ENCODE measurements at places on chromosomes 5 and 9.

DNA sequence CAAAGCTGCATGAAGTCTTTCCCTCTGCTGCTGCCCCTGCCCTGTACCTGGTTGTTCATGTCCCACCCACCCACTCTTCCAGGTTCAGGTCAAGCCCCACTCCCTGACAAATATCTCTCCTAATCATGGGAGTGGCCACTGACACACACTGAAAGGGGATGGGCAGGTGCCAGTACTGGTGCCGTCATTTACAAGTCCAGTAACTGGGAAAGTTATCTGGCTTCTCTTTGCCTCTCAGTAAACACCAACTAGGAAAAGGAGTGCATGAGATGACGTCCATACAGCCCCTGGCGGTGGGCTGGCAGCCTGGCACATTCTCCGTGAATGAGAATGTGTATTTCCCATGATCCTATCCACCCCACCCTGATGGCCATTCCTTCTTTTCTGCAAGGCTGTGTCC, 225.2 kb downstream of the FSTL4 start:
- DNase-seq: no peak

GRCh38 chr5:44860267-44860666, 51.5 kb downstream of the MRPS30 start:
- no peak for DNase-seq

GRCh38 chr9:18299449-18299848, 174.5 kb upstream of the ADAMTSL1 start:
- no peak for DNase-seq

DNA sequence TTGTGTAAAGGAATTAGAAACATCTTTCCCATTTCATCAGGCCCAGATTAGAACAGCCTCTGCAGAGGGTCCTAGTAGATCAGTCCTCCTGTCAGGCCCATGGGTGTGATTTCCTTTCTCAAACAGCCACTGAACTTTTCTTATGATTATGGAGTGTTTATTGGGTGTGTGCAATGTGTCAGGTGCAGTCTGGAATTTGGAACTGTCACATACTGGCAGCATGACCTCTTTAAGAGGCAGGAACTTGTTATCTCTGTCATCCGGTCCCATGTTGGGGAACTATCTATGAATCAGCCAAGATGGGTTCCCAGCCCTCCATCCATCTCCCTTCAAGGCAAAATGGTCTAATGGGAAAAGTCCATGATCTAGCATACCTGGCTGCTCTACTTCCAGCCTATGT, 11.6 kb upstream of the MEGF9 start:
- no peak for DNase-seq

- no peak for DNase-seq
These were observed 290.4 kb upstream of the PDE4D start for GRCh38 chr5:60183881-60184280.

GRCh38 chr5:62284946-62285891, 20.8 kb upstream of the KIF2A start:
- DNase-seq: no peak

DNA sequence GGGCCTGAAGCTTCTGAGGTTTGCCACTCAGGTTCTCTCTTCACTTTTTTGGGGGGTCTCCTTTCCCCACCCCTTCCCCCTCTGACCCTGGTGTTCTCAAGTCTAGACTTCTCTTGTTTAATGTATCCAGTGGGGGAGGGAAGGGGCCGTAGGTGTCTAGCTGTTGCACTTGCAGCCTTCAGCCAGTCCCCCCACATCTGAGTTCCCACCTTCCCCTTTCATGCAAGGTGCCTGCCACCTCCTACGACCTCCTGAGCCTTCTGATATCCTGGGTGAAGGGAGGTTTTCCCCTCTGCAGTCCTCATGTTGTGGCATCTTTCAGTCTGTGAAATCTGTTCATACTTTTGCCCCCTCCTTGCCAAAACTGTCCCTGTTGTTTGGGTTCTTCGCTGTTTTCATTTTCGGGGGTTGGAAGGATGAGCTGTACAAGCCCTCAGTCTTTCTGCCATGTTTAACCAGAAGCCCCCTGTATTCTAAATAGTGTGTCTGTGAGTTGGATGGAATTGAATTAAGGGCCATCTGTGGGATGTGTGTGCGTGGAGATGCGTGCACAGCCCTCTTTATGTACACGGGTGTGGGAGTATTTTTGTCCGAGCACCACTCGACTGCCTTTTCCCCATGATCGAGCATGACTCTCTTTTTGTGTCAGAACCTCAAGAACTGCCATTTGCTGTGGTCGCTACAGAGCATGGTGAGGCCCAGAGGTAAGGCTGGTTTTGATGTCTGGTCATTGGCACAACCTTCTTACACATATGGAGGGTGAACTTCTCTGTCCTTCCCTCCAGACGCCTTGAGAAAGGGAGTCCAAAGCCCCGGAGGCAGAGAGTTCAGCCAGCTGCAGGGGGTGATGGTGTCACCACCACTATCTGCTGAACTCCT, 23.6 kb downstream of the PRRC2B start:
- DNase-seq: no peak

- no peak for DNase-seq
These were observed 15.9 kb downstream of the STOM start for GRCh38 chr9:121354141-121354540.

All from A549 (cell line).